ENCODE measurements at places on chromosomes 4 and X. TPM values are rescaled to one million over a fixed set of nuclear protein-coding genes. Genes with fewer than 3 reads are reported as not detected.

The BEX1 gene
- 22.9 TPM for polyA plus RNA-seq

The CLDN22 gene
- polyA plus RNA-seq: not detected

The MAGEA2B gene
- not detected for polyA plus RNA-seq

The RPL10 gene
- 5,653 TPM for polyA plus RNA-seq

The BEND4 gene
- polyA plus RNA-seq: 1.8 TPM

The RPS6KA6 gene
- 3.5 TPM for polyA plus RNA-seq

The ESX1 gene
- not detected for polyA plus RNA-seq

DNA sequence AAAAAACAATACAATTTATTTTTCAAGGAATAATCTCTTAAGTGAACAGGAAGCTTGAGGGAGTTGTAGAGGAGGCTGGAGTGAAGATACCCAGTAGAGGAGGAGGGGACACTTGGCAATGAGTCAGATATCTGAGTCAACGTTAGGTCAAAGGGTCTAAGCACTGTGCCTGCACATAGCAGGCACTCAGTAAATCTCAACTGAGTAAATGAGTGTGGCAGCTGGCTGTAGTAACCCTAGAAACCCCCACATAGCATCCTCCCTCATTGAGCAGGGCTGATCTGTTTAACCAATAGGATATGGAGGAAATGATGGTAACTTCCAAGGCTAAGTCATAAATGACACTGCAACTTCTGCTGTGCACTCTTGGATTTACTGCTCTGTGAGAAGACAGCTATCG is 186.0 kb upstream of the FAM241A start:
- DNase-seq: peak; percentile 22

GRCh38 chr4:20813700-20814099 is 113.4 kb downstream of the PACRGL start:
- DNase-seq: no peak

DNA sequence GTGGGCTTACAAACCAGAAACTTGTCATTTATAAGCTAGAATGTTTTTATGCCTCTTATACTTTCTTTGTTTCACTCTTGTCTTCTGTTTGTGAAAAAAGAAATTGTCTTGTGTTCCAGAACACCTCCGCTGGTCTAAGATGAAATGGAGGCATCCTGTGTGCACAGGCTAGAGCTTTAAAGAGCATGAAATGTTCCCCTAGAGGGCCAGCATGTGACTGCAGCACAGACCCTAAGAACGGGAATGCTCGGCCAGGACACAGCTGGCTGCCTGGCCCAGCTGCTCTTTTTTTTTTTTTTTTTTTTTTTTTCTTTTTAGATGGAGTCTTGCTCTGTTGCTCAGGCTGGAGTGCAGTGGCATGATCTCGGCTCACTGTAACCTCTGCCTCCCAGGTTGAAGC is 33.6 kb downstream of the SETD7 start:
- no peak for DNase-seq

GRCh38 chrX:40952855-40953254 is 132.4 kb upstream of the USP9X start:
- DNase-seq: peak; percentile 23

GRCh38 chrX:125709532-125709931 is 389.9 kb downstream of the TEX13C start:
- no peak for DNase-seq

- DNase-seq: no peak
Measured at GRCh38 chr4:23745377-23745776, 144.5 kb downstream of the PPARGC1A start.

GRCh38 chrX:538311-538710 is 92.3 kb upstream of the SHOX start:
- no peak for DNase-seq

- DNase-seq: no peak
Measured at GRCh38 chrX:17552044-17552650, 177.1 kb downstream of the NHS start.

DNA sequence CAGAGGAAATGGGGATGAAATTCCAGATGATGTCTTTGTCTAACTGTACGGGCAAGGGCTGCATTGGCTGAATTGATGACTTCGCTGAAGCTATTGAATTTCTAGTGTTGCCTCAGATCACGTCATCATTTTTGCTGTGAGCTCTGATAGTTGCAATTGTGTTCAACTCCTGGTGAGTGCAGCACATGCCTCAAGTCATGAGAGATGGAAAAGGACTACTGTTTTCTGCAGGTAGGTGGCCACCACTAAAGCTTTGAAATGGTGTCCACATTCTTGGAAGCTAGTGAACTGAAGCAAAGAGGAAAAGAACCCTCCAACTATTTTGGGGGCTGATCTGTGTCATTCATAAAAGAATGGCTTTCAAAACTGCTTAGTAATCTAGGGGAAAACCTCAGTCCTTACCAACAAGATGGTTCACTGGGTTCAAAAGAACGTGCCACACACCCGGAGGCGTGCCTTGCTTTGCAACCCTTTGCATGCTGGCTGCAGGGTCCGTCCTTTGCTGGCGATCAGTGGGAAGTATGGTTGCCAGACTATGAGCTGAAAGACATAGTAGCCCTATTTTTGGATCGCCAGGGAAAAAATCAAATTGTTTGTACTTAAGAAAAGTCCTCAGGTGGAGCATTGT is 88.1 kb upstream of the STOX2 start:
- no peak for DNase-seq

DNA sequence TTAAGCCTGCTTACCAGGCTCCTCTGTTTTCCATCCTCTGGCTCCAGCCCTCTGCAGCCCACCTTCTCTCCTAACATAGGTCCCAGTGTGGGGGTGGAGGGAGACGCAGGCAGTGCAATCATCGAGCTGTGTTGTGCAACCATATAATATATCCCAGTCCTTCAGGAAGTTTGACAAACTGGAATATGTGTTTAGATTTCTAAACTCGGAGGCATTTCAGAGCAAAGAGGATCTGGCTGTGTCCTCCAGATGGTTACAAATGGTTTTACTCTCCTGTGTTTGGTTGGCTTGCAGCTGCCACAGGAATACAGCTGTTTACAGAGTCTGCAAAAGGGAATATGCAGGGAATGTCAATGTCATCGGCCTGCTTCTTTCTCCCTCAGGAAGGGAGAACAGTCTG is 195.3 kb upstream of the LNX1 start:
- peak; percentile 20 for DNase-seq

GRCh38 chrX:34343001-34343400 is 210.9 kb upstream of the FAM47A start:
- no peak for DNase-seq

All from small intestine (tissue), 16 donors.